Fibroblast of the aortic adventitia (primary cell): ENCODE measurements at places on chromosomes 11 and 22. TPM values are rescaled to one million over a fixed set of nuclear protein-coding genes. Genes with fewer than 3 reads are reported as not detected.

The MISFA gene
- total RNA-seq, result 0.45 and 2.8 TPM in 2 replicates

The FCHSD2 gene
- total RNA-seq, result 11.3 and 14.9 TPM in 2 replicates

The CCDC73 gene
- not detected in 2 replicates for total RNA-seq

The IL10RA gene
- not detected in 2 replicates for total RNA-seq

The GVQW3 gene
- 2.0 and 4.2 TPM in 2 replicates for total RNA-seq

The FAM83F gene
- not detected in 2 replicates for total RNA-seq

The LINC01488 gene
- total RNA-seq, result not detected in 2 replicates

The GPHA2 gene
- total RNA-seq, result not detected in 2 replicates

The SLC29A2 gene
- 0.36 TPM in 1 of 2 replicates, not detected in the other for total RNA-seq

The CHRNA10 gene
- 0.57 and 1.1 TPM in 2 replicates for total RNA-seq

The NCAM1 gene
- total RNA-seq, result 3.0 and 23.6 TPM in 2 replicates

The MYH9 gene
- 339 and 386 TPM in 2 replicates for total RNA-seq

The LMNTD2 gene
- total RNA-seq, result 0.36 TPM in 1 of 2 replicates, not detected in the other

The FAM227A gene
- 0.74 and 2.0 TPM in 2 replicates for total RNA-seq

The FXYD2 gene
- not detected in 2 replicates for total RNA-seq

The ESAM gene
- total RNA-seq, result 0.36 and 1.5 TPM in 2 replicates

The PKNOX2 gene
- total RNA-seq, result 2.0 and 8.6 TPM in 2 replicates

The DGCR6 gene
- 1.8 and 5.7 TPM in 2 replicates for total RNA-seq

The OR52E2 gene
- not detected in 2 replicates for total RNA-seq

The P2RX3 gene
- not detected in 2 replicates for total RNA-seq

The CCDC89 gene
- total RNA-seq, result 4.2 and 7.9 TPM in 2 replicates

The CSNK2A3 gene
- 1.6 and 4.7 TPM in 2 replicates for total RNA-seq

The KCNJ5 gene
- 0.09 TPM in 1 of 2 replicates, not detected in the other for total RNA-seq

The VWCE gene
- 7.4 and 13.9 TPM in 2 replicates for total RNA-seq

The INSC gene
- total RNA-seq, result 0.81 TPM in 1 of 2 replicates, not detected in the other

The ACRV1 gene
- total RNA-seq, result not detected in 2 replicates

The MFNG gene
- 0.16 and 0.36 TPM in 2 replicates for total RNA-seq

The GAS2 gene
- total RNA-seq, result 0.90 and 5.8 TPM in 2 replicates

The OVOL1 gene
- not detected in 2 replicates for total RNA-seq

The USP28 gene
- 11.0 and 22.4 TPM in 2 replicates for total RNA-seq

The MRGPRX3 gene
- not detected in 2 replicates for total RNA-seq

The NPAS4 gene
- 0.18 TPM in 1 of 2 replicates, not detected in the other for total RNA-seq

The COX8A gene
- total RNA-seq, result 68.4 and 252 TPM in 2 replicates

The KDM4D gene
- 0.08 and 1.1 TPM in 2 replicates for total RNA-seq

The DRICH1 gene
- 0.09 TPM in 1 of 2 replicates, not detected in the other for total RNA-seq

The HEPN1 gene
- total RNA-seq, result not detected in 2 replicates
